ENCODE measurements at places on chromosomes 4 and X.
A peak's percentile ranks its signal among the peaks of the same experiment; 100 is the strongest.

- no peak for DNase-seq
These were observed 226.3 kb upstream of the PPARGC1A start for GRCh38 chr4:24116107-24116506.

GRCh38 chrX:40474645-40475044 lies 106.1 kb upstream of the ATP6AP2 start:
- DNase-seq, result no peak

- no peak for DNase-seq
These were observed 33.5 kb downstream of the MSL3 start for GRCh38 chrX:11791537-11791936.

- no peak for DNase-seq
These were observed 75.1 kb upstream of the TMEM164 start for GRCh38 chrX:109927663-109928273.

GRCh38 chrX:107168712-107169111 lies 37.5 kb downstream of the NUP62CL start:
- DNase-seq, result no peak

- DNase-seq, result peak; percentile 33
These were observed 11.2 kb upstream of the TFDP3 start for GRCh38 chrX:133229361-133229760.

DNA sequence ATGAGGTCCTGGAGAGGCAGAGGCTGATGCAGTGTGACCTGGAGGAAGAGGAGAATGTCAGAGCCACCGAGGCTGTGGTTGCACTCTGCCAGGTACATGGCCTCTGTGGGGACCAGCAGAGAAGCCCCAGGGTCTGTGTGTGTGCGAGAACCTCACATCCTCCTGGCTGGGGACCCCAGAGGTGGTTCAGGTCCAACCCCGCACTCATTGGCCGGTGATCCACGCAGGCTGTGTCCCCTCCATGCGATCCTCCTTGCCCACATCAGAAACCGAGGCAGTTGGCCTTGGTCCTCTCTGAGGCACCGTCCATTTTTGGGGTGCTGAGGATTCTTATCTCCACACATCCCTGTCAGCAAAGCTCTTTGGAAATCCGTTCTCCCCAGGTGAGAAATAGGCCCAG lies 45.3 kb downstream of the EVC start:
- DNase-seq, result no peak

GRCh38 chrX:132671229-132671641 lies 182.4 kb upstream of the MBNL3 start:
- no peak for DNase-seq

DNA sequence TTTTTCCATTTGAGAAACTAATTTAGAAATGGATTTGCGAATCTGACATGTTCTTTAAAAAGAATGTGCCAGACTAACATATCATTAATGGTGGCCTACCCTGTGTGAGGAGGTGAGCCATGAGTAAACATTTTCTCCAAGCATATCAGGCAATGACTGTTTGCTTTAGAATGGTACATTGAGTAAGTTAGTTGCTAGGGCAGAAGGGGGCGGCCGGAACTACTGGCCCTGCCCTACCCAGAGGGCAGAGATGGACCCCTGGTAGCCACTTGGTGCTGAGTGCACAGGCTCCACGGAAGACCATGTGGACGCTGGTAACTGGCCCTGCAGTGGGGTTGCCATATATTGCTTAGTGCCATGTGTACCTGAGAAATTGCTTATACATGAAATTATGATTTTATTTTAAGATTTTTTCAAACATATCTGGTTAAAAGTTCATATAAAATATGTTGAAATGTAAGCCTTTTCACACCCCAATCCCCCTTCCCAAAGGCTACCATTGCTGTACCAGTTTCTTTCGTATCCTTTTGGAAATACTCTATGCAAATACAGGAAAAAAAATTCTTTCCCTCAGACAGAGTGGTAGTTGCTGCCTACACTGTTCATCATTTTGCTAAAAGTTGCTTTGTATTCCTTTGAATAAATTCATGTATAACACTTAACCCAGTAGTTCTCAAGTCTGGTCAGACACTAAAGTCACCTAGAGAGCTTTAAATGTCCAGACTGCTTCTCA lies 8.8 kb downstream of the FNIP2 start:
- no peak for DNase-seq

DNA sequence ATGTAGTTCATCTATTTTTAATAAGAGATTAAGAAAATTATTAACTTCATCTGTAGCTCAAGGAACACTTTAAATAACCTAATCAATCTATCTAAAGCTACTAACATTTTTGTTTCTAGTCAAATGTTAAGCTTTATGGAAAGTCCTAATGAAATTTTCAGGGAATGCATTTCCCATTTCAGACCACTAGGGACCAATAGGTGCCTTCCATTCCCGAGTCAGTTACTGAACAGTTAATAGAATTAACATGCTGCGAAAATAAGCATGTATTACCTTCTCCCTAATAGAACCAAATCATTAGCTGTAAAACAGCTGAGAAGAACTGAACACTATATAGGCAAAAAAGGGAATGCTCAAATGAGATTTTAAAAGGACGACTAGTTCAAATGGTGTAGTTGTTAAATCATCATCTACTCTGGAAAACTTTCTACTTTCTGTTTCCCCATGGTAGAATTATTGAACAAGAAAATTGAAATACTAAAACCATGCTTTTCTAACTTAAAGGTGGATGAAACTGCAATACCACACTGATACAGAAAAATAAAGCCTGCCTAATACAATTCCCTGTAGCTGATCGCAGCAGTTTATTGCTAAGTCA lies 22.5 kb downstream of the STX18 start:
- no peak for DNase-seq

- DNase-seq, result no peak
These were observed 21.1 kb downstream of the NMU start for GRCh38 chr4:55615008-55615407.

- no peak for DNase-seq
These were observed 230.8 kb upstream of the FTHL17 start for GRCh38 chrX:31302573-31303075.

DNA sequence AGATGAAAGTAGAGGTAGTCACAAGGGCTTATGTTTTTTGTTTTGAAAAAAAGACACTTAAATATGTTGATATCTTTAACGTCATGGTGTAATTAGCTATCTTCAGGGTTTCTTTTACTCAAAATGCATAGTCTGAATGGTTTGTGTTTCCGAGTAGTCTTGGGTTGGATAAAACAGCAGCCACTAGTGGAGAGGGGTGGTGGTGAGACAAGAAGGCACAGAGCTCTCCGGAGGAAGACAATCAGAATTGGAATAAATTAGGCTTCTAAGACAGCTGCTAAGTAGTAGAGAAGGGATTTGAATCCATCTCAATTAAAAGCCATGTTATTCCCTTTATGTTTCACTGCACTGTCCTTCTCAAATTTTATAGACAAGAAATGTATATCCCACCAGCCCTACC lies 240.4 kb upstream of the VEGFC start:
- DNase-seq, result no peak

DNA sequence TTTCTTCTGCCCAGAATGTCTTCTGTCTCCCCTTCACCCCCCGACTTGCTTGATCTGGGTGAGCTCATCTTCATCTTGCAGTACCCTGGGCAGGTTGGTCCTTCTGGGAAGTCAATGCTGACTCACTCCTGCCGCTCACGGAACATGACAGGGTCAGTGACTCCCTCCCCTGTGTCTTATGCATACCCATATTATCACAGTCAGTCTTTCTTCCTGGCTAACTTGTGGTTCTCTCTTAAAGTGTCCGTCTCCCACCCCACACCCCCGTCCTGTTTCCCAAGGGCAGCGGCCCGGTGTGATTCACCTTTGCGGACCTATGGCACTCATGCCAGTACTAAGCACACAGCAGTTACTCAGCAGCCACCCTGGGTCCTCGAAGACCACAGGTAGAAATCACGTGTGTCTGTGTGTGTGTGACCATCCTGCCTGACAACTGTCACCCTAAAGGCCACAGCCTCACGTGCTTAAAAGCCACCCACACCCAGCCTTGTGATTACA lies 17.7 kb downstream of the IQSEC2 start:
- peak; percentile 81 for DNase-seq

GRCh38 chrX:23434356-23434884 lies 99.8 kb downstream of the PTCHD1 start:
- DNase-seq, result no peak

GRCh38 chr4:87601361-87601760 lies 7.0 kb upstream of the DSPP start:
- DNase-seq, result no peak

DNA sequence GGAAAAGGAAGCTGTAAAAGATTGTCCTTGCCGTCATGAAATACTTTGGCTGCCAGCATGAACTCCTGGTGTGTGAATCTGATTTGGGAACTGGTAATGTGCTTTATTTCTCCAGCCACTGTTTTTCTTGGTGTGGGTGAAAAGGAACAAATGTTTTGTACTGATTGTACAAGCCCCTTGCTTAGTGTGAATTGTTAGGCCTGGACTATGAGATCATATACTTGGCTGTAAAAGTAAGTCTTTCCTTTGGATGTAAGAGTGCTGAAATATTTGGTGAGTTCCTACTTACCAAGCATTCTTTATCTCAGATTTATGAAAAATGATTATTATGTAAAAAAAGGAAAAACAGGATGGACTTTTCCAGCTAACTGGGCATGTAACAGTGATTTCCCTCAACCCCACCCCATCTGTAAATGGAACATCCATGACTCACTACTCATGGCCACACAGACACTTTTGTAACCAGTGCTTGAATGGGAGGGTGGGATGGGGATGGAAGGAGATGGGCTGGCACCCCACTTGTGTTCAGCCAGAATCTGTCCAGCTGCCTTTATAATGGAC lies 6.3 kb downstream of the FNIP2 start:
- no peak for DNase-seq

GRCh38 chr4:128782076-128782715 lies 27.3 kb upstream of the JADE1 start:
- DNase-seq, result no peak

DNA sequence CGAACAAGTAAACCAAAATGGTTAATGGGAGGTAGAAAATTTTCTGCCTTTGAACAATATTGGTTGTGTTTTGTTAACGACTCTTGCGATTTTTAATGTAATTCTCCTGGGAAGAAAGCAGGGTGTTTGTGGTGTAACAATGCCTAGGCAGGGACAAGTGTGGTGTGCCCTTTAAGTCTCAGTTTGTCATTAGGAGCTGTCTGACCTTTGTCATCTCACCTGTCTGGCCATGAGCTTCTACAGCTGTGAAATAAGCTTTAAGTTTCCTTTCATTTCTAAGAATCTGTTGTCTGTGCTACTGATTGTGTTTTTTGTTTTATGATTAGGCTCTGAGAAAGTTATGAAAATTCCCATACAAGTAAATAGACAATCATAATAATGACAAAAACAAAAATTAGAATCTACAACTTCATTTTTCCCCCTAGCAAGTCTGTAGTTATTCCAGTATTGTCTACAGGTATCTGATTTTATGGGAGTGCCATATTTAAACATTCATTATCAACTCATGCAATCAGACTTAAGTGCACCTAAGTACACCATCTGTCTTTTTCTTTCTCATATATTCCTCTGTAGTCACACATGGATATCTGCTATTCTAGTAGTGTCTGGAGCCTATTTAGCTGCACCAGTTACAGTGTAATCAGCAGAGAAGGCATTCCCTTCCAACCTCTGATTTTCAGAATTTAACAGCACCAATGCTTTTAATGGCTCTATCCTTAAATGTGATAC lies 203.5 kb downstream of the PPARGC1A start:
- no peak for DNase-seq

DNA sequence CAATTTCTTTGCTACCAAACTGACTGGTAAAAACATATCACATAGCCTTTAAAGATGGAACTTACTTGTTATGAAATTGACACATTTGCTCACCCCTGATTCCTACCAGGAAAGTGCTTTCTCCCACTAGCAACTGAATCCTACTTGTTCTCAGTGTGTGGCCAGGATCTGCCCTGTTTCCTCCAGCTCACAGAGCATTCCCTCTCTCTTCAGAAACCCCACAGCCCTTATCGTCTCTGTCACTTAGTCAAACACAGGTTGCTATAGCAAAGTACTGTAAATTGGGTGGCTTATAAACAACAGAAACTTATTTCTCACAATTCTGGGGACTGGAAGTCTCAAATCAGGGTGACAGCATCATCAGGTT lies 265.2 kb upstream of the BOD1L1 start:
- peak; percentile 66 for DNase-seq

DNA sequence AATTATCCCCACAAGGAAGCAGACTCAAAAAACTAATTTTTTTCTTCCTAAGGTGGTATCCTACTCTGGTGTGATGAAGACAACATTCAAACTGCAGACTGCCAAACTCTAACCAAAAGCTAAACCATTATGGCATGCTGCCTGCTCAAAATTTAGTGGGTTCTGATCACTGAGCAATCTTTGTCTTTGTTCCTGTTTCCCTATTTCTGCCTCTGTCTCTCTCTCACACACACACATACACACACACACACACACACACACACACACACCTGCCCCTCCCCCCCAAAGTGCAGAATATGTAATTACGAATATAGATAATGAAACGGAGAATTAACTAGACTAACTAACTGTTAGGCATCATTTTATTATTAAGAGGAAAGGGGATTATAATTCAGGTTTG lies 1278.6 kb downstream of the PCDH7 start:
- no peak for DNase-seq

DNA sequence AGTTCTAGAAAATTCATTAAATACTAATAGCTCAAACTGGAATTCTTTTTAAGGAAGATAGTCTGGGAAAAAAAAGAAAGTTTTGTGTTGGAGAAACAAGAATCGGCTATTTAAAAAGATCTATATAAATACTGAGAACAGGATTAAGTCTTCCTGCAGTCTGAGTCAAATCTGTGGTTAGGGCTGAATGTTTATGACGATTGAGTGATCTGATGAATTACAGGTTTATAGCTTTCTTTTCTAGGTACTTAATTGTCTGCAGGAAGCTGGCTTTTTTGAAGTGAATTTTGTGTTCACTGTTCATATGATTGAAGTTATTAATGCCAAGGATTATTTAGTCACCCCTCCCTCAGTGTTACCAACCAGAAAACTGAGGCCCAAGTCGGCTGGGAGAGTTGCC lies 42.2 kb downstream of the TLL1 start:
- no peak for DNase-seq

DNA sequence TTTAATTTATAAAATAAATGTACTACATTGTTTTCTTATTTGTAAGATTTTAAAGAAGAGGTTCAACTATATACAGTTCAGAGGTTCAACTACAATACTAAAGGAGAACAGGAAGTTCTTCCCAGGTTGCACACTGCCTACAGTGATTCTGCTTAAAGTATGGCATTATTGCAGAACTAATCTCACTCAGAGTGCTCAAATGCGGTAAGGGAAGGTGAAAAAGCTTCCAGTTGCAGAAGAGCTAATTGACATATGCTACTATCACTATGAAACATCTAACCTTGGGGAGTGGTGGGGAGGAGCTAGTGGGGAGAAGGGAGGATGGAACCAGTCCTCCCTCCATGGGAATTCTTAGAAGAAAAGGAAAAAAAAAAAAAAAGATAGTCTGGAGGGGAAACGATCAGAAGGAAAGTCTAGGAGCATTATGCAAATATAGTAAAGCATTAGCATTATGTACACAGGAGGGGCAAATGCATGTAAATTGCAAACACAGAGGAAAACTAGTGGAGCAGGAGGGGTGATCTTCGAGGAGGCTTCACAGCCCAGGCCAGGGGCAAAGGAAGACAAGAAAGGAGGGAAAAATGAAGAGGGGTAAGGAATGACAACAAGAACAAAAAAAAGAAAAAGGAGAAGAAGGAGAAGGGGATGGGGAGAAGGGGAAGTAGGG lies 32.0 kb upstream of the MMAA start:
- no peak for DNase-seq

GRCh38 chr4:1065732-1066131 lies 47.6 kb downstream of the RNF212 start:
- DNase-seq, result no peak

GRCh38 chr4:155220025-155220424 lies 11.6 kb downstream of the NPY2R start:
- DNase-seq, result no peak

- DNase-seq, result no peak
These were observed 71.1 kb upstream of the NLGN4X start for GRCh38 chrX:6299724-6300123.
